CD4-positive, alpha-beta T cell treated with Interferon gamma for 1 hour (primary cell): ENCODE measurements at places on chromosomes 6 and 20.

DNA sequence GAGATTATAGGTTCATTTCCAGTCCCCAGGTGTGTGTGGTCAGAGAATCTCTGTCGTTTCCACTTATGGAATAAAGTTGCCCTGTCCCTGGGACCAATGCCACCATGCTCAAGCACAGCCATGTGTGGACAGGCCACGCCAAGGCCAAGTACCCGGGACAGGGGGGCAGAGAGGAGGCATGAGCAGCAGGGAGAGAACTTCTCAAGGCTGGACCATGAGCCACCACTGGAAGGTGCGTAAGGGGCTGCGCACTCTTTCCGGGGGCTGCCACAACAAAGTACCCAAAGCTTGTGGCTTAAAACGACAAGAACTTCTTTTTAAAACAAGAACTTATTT, 209.2 kb upstream of the KCNQ5 start:
- DNase-seq, result no peak

GRCh38 chr20:36252511-36252910, 16.2 kb downstream of the AAR2 start:
- no peak for DNase-seq

DNA sequence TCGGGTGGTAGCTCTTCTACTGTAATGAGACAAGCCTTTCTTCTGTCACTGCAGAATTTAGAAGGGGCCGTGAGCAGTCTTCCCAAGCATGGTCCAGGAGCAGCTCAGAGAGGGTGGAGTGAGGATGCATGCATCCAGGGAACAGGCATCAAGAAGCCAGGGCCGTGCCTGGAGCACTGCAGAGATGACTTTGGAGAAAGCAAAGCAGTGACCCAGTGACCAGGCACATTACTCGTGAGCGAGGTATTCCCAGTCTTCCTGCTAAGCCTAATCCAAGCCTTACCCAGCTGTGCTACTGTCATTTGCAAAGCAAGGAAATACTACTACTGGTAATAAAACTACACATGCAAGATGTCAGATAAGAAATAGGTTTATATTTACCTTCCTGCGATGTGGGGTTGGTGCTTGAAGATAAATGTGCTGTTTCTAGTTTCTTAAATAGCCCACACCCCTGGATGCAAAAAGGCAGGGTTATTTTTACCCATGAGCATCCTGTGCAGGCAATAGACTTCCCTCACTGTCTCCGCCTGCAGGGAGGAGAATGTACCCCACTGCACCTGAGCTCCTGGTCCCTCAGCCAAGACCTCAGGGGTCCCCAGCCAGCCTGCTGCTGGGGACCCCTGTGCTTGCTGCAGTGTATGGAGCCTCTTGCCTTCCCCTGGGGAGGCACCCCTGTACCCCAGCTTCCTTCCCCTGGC, 62.9 kb downstream of the SSR1 start:
- DNase-seq, result no peak

- DNase-seq, result no peak
Measured at GRCh38 chr20:49785149-49785851, 27.3 kb upstream of the SLC9A8 start.

DNA sequence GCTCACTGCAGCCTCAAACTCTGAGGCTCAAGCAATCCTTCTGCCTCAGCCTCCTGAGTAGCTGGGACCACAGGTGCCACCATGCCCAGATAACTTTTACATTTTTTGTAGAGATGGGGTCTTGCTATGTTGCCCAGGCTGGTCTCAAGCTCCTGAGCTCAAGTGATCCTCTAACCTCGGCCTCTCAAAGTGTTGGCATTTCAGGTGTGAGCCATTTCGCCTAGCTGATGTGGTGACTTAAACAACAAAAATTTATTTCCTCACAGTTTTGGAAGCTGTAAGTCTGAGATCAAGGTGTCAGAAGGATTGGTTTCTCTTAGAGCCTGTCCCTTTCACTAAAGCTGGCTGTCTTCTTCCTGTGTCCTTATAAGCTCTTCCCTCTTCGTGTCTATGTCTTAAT, 15.0 kb upstream of the JARID2 start:
- no peak for DNase-seq

- DNase-seq, result no peak
Measured at GRCh38 chr6:28413681-28414080, 14.1 kb upstream of the ZSCAN12 start.

DNA sequence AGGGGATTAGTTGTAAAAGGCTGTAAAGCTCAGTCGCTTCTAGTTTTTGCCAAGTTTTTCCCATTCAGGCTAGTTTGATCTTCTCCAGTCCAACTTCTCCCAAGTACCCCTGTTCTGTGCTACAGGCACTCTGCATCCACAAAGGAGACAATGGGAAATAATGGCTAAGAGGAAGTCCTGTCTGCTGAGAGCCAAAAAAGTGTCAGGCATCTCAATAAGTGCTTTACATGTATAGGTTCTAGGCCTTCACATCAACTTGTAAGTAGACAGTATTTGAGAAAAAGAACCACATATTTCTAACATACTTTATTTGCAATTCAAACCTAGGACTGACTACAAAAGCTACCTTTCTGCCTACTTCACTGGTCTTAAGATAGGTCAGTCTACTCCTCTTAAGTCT, 4.9 kb downstream of the HTR1B start:
- DNase-seq, result no peak

DNA sequence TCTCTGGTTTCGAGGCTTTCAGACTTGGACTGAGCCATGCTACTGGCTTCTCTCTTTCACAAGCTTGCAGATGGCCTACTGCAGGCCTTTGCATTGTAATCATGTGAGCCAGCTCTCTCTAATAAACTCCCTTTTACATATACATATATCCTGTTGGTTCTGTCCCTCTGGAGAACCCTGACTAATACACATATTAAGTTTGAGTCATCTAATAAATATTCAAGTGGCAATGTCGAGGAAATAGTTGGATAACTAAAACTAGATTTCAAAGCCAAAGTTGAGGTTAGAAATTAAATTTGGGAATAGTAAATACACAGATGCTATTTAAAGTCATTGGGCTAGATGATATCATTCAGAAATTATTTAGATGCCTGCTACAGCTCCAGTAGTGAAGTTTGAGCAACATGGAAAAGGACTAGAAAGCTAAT, 1343.4 kb downstream of the GRIK2 start:
- DNase-seq, result no peak

DNA sequence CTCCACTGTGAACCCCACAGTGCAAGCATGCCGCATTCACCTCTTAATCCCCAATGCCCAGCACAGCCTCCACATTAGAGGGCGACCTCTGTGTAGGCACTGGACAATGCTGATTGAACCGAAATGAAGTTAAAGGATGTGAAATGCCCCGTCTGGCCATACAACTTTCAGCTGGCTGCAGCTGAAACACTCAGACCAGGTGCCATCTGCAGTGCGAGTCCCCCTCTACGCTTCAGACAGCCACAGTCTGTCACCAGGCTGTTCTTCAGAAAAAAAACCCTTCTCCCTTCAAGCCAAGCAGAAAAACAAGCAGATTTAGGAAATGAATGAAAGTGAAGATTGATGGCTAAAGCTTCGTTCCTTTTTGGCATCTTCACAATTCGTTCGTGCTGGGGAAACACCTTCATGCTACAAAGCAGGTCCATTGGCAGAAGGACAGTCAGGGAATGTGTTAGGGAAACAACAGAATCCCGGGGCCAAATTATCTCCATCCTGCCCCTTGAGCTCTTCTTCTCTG, 44.7 kb downstream of the TNFAIP3 start:
- no peak for DNase-seq

GRCh38 chr6:34546551-34547321, 9.4 kb downstream of the SPDEF start:
- DNase-seq, result no peak

DNA sequence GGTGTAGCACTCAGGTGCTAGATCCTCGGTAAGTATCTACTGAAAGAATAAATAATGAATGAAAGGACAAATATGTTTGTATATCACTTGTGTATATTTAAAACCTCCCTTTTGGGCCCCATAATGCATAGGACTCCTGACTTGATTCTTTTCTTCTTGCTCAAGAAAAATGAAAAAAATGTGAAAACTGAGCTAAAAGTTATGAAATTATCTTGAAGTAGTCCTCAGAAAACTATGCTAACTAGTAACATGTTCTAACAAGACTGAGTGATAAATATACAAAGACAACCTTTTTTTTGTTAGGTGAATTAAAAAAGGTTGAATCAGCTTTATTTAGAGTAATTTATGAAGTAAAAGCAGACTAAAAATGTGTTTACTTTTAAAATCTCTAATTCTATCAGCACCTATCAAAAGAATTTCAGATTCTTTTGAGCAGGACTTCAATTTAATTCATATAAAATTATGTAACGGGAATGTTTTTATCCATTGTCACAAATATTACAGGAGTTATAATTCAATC, 247.8 kb upstream of the JAG1 start:
- no peak for DNase-seq

DNA sequence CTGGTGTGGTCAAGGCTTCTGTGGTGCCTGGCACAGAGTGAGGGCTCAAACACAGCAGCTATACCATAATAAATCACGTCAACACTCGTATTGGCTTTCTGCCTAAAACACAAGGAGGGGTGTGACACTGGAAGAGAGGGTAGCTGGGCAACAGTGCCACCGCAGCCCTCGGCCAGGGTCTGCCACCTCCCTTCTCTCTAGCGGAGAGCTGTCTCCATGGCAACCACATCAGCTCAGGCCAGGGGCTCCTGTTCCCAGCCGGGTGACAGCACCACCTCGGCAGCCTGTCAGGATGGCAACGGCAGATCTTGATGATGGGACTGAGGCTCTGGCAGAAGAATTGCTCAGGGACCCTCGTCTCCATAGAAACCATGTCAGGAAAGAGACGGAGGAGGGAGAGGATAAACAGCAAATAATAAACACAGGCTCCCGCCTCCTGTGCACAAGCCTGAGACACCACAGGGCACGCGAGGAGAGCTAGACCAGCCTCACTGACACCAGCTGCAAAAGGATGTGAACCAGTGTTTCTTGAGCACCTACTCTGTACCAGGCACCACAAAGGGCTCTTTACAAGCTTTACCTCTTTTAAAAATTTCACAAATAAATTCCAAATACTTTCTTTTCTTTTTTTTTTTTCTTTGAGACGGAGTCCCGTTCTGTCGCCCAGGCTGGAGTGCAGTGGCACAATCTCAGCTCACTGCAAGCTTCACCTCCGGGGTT, 50.4 kb upstream of the TLDC2 start:
- no peak for DNase-seq

DNA sequence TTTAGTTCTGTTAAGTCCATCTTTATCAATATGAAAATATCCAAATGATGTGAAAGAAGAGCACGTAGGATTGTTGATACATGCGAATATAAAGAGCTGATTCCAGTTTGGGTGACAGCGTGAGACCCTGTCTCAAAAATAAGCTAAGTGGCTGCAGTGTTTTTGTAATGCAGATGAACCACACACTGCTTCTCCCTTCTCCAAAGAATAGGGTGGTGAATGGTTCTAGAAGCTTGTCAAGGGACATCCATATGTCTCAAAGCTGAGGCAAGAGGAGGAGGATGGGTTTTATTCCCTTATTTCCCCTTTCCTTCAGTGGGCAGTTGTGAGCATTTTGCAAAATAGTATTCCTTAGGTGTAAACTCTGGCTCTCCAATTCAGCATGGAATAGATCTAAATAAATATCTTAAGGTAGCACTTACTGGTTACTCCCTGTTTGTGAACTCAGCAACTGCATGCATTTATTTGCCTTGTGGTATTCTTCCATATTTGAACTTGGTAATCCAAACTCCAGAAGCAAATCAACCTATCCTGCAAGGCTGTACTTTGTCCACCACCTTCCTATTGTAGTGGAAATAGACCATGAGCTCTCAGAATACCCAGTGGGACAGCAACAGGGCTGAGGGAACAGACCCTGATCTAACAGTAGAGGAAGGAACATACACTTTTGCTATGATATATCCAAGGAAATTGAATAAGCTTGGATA, 38.0 kb downstream of the XRN2 start:
- DNase-seq, result no peak

GRCh38 chr6:76789580-76789979, 673.7 kb downstream of the HTR1B start:
- DNase-seq, result no peak

- no peak for DNase-seq
Measured at GRCh38 chr6:135576055-135576454, 78.5 kb upstream of the AHI1 start.

- DNase-seq, result no peak
Measured at GRCh38 chr20:9969626-9970025, 65.2 kb upstream of the ANKEF1 start.

GRCh38 chr6:161244725-161245124, 29.1 kb downstream of the AGPAT4 start:
- no peak for DNase-seq

GRCh38 chr6:15392182-15392581, 146.3 kb downstream of the JARID2 start:
- no peak for DNase-seq

DNA sequence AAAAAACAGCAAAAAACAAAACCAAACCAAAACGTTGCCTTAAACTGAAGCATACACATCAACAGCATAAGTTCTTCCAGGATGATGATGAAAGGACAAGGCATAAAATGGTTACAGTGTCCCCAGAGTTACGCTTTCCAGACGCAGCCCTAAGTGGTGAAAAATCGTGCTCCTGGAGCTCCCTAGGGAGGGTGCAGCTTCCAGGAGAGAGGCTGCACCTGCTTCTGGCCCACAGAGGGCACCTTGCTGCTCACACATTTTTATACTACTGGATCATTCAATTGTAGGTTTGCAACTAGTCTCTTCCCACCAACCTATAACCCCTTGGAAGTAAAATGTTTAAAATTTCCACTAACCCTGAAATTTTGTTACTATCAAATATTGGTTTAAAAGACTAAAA, 115.0 kb downstream of the PRKN start:
- DNase-seq, result no peak

DNA sequence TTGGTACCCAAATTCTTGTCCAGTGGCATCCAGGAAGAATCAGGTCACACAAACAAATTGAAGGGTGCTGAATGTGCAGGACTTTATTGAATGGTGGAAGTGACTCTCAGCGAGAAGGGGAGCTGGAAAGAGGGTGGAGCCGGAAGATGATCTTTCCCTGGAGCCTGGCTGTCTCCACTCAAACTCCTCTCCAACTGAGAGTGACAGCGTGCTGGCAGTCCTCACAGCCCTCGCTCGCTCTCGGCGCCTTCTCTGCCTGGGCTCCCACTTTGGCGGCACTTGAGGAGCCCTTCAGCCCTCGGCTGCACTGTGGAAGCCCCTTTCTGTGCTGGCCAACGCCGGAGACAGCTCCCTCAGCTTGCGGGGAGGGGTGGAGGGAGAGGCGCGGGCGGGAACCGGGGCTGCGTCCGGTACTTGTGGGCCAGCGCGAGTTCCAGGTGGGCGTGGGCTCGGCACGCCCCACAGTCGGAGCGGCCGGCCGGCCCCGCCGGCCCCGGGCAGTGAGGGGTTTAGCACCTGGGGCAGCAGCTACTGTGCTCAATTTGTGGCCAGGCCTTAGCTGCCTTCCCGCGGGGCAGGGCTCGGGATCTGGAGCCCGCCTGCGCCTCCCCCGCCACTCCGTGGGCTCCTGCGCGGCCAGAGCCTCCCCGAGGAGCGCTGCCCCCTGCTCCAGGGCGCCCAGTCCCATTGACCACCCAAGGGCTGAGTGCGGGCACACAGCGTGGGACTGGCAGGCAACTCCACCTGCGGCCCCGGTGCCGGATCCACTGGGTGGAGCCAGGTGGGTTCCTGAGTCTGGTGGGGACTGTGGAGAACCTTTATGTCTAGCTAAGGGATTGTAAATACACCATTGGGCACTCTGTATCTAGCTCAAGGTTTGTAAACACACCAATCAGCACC, 26.7 kb upstream of the MBOAT1 start:
- DNase-seq, result no peak

GRCh38 chr6:160162030-160162566, 40.5 kb downstream of the SLC22A1 start:
- no peak for DNase-seq
